ENCODE measurements at places on chromosomes 13 and 19.

- no peak for DNase-seq
Observed at GRCh38 chr19:50300814-50301606, 28.2 kb downstream of the KCNC3 start.

DNA sequence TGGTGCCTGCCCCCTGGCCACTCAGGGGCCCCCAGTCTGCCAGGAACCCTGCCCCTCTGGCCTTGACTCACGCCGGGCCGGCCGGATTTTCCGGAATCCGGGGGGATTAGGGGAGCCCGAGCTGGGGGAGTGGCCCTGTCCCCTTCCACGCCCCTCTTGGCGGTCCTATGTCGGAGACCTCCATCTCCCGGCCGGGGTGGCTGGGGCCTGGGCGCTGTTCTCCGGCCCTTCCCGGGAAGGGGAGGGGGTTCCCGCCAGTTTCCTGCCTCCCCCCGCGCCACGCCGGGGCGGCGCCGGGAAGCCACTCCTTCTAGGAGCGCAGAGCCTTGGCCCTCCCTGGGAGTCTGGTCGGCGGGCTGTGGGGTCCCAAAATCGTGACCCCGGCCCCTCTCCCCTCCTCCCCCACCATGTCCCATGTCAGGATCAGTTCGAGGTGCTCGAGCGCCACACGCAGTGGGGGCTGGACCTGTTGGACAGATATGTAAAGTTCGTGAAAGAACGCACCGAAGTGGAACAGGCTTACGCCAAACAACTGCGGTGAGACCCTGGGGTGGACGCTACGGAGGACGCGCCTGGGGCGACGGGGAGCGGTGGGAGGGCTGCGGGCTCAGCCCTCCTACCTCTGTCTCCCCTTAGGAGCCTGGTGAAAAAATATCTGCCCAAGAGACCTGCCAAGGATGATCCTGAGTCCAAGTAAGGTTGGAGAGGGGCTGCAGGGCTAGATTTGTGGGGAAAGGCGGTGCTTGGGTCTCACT, 1.3 kb downstream of the TRIP10 start:
- no peak for DNase-seq

GRCh38 chr13:95385373-95385772, 84.1 kb upstream of the ABCC4 start:
- DNase-seq: no peak

GRCh38 chr13:27926644-27927434, 7.0 kb downstream of the PDX1 start:
- DNase-seq: no peak

- no peak for DNase-seq
Observed at GRCh38 chr19:54319892-54320670, 7.1 kb upstream of the LILRA5 start.

DNA sequence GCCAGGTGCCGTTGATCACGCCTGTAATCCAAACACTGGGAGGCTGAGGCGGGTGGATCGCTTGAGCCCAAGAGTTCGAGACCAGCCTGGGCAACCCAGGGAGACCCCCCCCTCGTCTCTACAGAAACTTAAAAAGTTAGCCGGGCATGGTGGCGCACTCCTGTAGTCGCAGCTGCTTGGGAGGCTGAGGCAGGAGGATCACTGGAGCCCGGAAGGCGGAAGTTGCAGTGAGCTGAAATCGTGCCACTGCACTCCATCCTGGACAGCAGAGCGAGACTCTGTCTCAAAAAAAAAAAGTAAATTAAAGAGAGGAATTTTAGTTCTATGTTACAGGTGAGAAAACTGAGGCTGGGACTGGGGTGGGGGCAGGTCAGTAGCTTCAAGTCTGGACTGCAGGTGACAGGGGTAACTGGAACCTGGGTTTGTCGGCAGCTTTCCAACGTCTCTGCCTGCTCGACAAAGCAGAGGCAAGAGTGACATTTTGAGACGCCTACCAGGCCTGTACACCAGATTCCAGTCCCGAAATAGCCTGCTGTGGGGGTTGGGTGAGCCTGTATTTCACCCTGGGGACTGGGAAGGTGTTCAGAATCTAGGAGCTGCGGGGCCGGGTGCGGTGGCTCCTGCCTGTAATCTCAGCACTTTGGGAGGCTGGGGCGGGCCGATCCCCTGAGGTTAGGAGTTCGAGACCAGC, 1.2 kb downstream of the SELENOW start:
- DNase-seq: no peak

- no peak for DNase-seq
Observed at GRCh38 chr19:3684817-3685410, 15.4 kb downstream of the PIP5K1C start.

DNA sequence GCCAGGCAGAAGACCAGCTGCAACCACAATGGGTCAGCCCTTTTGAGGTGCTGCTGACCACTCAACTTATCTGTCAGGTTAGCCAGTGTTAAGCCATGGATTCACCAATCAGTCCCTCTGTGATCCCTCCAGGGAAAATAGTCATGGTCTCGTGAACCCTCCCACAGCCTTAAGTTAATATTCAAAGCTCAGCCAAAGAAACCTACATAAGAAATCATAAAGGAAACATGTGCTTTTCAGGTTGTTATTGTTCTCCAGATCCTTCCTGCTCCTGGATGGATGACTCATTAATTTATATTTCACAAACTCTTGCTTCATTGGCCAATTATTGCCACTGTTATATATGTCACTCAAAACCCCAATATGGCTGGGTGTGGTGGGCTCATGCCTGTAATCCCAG, 161.9 kb downstream of the B3GLCT start:
- DNase-seq: no peak

DNA sequence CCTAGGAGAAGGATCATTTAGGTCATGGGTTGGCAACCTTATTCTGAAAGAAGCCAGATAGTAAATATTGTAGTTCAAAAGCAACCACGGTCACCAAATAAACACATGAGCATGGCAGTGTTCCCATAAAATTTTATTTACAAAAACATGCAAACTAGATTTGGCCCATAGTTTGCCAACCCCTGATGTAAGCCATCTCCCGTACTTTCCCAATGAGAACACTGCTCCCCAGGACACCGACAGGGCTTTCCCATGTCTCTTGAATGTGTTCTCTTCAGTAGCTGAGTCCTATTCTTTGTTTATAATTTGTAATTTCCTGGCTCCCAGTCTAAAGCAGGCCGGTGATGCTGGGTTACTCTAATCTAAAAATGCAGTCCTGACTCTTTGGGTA, 239.6 kb downstream of the LHFPL6 start:
- DNase-seq: no peak

DNA sequence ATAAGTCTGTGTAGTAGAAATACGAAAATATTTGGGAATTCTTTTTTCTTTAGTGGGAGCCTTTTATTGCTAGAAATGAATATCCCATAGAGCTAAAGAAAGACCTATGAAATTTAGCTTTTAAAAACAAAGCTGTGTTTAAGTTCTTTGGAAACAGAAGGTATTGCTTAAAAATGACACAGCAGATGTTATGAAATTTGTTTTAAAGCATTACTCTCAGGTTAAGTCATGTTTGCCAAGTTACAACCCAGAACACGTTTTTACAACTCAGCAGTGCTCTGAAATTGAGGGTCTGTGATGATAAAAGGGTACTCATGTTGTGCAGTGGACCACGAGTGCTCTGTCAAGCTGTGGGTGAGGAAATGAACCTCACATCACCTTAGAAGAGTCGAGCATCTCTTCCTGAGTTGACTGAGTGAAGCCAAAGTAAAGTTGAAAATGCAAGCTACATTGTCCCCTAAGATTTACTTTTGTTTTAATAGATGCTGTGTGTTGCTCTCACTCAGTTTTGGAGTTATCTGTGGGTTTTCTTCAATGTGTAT, 161.1 kb downstream of the SHISA2 start:
- DNase-seq: no peak

- no peak for DNase-seq
Observed at GRCh38 chr13:20377720-20378119, 145.6 kb upstream of the GJB6 start.

DNA sequence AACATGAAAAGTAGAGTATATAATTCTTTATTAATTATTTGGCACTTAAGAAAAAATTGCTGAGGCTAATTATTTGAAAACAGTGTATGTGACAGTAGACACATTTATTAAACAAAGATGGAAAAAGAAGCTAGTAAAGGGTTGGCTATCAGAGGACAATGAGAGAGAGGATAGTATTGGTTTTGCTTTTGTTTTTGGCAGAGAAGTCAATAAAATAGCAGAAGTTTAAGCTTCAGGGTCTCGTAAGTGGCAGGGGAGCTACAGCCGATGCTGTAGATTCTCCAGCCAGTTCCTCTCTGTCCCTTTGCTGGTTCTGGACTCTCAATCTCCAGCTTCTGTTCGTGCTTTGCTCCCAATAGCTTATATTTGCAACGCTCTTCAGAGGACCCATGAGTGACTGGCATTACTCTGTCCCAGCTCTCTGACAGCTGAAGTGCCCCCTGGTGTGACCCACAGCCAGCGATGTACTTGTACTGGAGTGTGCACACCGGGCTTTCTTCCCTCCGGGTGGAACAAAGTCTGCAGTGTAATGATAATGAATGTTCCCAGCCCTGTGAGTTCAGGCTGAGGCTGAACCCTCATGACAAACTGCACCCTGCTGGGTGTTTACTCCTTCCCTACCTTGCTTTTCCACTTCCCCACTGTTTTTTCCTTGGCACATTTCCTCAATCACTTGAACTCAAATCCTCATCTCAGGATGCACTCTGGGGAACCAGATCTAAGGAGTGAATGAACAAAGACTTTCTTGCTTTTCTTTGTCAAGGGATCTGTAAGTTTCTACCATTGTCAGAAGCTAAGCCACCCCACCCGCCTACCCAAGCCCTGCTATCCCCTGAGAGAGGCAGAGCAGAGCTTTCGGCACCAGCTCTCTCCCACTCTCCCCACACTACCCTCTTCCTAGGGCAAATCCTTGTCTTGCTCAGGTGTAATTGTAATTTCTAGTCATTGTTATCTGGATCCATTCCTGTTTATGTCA, 254.8 kb downstream of the LHFPL6 start:
- DNase-seq: no peak

GRCh38 chr19:46211201-46211881, 18.2 kb upstream of the IGFL1 start:
- DNase-seq: no peak

DNA sequence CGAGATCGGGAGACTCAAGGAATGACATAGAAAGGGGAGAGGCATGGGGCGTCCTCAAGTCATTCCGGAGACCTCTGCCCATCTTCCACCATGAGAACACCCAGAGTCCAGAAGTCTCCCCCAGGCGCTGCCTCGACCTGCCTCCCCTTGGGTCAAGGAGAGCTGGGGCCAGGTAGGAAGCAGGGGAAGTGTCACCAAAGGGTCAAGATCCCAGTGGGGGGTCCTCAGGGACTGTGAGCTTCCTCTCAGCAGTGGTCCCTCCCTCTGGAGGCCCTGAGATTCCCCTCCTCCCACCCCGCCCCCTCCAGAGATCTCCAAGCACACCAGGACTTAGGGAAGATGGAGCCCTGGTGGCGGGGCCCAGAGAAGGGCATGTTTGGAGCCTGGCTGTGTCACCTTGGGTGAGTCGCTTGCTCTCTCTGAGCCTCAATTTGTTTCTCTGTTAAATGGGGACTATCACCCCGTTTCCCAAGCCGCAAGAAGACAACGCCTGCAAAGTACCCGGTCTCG, 919 bp downstream of the DACT3 start:
- no peak for DNase-seq

GRCh38 chr19:13795595-13796300, 505 bp downstream of the ZSWIM4 start:
- no peak for DNase-seq

GRCh38 chr13:80979035-80979641, 638.2 kb upstream of the SPRY2 start:
- no peak for DNase-seq

- no peak for DNase-seq
Observed at GRCh38 chr19:13831537-13832467, 36.6 kb downstream of the ZSWIM4 start.

GRCh38 chr19:11091703-11092153, 2.5 kb downstream of the LDLR start:
- peak; percentile 57 for DNase-seq
